Omental fat pad (tissue), 4 donors: ENCODE measurements at places on chromosomes 11 and 22. TPM values are rescaled to one million over a fixed set of nuclear protein-coding genes. Genes with fewer than 3 reads are reported as not detected.

GRCh38 chr22:27405672-27406388 is 395.7 kb downstream of the MN1 start:
- no peak for DNase-seq

Gene HEPHL1
- total RNA-seq = not detected

Gene MN1
- total RNA-seq = 8.4 TPM

- no peak for DNase-seq
Measured at GRCh38 chr22:37284805-37285355, 2.6 kb downstream of the CYTH4 start.

Gene OR51M1
- not detected for total RNA-seq

Gene TRIM48
- not detected for total RNA-seq

- DNase-seq = no peak
Measured at GRCh38 chr22:19986410-19987341, 29.9 kb downstream of the ARVCF start.

- peak; percentile 56 for DNase-seq
Measured at GRCh38 chr22:32558681-32559355, 84.2 kb downstream of the FBXO7 start.

- no peak for DNase-seq
Measured at GRCh38 chr11:129652835-129653234, 162.8 kb upstream of the TMEM45B start.

Gene RFPL3
- total RNA-seq = not detected

Gene P2RX3
- total RNA-seq = not detected

DNA sequence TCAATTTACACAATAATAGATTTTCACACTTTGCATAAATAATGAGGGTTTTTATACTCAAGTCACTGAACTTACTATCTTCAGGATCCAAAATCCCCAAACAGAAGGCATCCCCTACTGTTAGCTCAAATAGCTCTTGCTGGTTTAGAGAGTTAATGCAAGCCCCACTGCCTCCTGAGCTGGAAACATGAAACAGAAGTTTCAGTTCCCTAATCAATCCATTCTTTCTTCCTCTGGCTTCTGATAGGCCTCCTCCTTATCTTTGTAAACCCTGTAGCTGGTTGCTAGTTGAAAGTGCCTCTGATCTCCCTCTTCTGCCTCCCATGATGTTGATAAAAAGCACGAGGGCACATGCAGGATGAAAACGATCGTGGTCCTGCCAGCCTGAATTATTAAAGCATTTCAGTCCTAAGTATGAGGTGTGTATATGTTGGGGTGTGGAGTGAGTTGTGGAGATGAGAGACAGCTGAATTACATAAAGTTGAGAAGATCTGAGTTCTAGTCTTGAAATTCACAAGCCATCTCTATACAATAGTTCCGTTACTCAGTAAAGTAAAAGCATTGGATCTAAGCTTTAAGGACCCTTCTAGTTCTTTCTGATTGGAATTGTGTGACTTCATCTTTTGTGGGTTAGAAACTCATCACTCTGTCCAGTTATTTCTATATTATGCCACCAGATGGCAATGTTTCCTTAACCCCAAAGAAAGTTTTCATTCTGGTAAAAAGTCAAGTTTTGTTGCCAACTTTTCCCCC is 35.0 kb upstream of the EHF start:
- no peak for DNase-seq

DNA sequence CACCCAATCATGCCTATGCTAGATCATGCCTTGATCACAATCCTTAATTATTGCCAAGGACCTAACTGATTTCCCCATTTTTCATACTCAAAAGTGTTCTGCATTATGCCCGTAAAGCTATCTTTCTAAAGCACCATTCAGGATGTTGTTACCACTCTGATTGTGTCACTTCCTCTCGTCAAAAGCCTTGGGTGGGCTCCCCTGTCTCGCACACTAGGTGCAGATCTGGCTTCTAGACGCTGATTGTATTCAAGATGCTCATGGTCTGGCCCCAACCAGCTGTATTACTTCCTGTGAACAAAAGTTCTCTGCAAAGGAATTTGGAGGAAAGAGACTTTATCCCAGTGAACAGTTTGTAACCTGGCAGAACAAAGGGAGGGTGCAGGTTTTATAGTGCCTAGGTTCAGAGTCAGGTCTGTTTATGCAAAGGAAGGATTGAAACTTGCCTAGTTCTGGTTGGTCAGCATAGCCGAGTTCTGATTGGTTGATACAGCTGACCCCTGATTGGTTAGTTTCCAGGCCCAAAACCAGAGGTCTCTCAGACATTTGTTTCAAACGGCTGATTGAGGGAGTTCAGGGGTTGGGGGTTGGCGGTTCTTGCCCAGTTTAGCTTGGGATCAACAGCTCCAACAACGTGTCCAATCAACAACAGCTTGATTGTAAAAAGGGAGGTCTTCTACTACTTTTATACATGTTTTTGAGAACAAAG is 25.4 kb downstream of the ATG13 start:
- DNase-seq = no peak

GRCh38 chr11:114564831-114565230 is 5.2 kb upstream of the NXPE1 start:
- DNase-seq = no peak

Gene SEPTIN3
- not detected for total RNA-seq

GRCh38 chr11:23903044-23903704 is 593.7 kb upstream of the LUZP2 start:
- DNase-seq = no peak
